Stimulated activated CD4-positive, alpha-beta T cell treated with anti-CD3 and anti-CD28 coated beads, Interleukin-2, amount 100 ng/mL, for 4 hours (primary cell): ENCODE measurements at places on chromosomes 16 and 17.

GRCh38 chr16:15952265-15952711 lies 2.9 kb downstream of the ABCC1 start:
- no peak for DNase-seq

GRCh38 chr16:82514262-82514661 lies 112.5 kb upstream of the CDH13 start:
- DNase-seq = no peak

- DNase-seq = no peak
Observed at GRCh38 chr17:18006495-18007239, 32.3 kb downstream of the ATPAF2 start.

DNA sequence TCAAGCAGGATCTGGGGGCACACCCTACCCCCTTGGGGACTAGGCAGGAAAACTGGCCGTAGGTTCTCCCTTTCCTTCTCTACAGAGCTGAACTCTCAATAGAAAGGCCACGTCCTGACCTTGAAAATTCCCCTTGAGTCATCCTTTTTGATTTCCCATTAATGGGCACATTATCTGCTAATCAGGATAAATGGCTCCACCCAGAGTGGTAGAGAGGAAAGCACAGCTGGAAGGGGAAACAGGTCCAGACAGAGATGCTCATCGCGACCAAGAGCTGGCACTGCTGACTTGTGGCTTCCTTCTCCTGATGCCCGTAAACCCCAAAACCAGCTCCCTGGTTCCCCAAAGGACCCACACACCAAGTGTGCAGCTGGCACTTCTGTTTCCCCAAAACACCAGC lies 206.5 kb upstream of the CDH5 start:
- DNase-seq = no peak
